ENCODE measurements at places on chromosomes 3 and 15.

DNA sequence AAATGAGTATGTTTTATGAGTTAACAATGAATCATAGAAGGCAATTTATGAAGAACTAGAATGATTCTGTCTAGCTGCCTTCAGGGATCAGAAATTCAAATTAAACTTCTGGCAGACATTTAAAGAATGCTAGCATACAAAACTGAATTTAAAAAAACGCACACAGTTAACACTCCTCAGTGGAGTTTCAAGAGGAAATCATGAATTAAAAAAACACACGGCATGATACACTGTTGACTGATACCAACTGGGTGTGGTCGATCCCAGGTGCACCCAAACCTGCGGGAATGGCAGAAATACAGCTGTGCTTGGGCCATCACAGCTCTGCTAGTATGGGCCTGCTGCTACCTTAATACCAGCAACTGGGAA is 526.0 kb downstream of the FOXP1 start:
- no peak for DNase-seq

- no peak for DNase-seq
Observed at GRCh38 chr15:56923174-56923591, 4.7 kb downstream of the TCF12 start.

GRCh38 chr15:89408372-89409183 is 74.0 kb upstream of the POLG start:
- DNase-seq: no peak

DNA sequence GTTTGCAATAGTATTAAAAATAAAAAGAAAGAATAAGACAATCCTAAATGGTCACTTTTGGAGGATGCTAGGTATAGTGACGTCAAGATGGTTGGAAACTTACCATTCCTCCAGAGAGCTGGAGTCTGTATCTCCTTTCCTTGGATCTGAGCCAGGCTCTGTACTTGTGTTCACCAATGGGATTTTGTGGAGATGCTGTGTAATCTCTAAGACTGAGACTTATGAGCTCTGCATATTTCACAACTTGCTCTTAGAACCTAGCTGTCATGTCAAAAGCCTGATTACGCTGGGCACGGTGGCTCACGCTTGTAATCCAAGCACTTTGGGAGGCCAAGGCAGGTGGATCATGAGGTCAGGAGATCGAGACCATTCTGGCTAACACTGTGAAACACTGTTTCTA is 126.8 kb upstream of the CLSTN2 start:
- DNase-seq: no peak

- DNase-seq: peak; percentile 44
Observed at GRCh38 chr3:197029511-197030167, at the start of gene MELTF. Gene MELTF (minus strand): TSS chr3:197029817. CDS start chr3:197029702, 115 bp downstream.

- DNase-seq: no peak
Observed at GRCh38 chr3:187855131-187855530, 109.9 kb upstream of the BCL6 start.

DNA sequence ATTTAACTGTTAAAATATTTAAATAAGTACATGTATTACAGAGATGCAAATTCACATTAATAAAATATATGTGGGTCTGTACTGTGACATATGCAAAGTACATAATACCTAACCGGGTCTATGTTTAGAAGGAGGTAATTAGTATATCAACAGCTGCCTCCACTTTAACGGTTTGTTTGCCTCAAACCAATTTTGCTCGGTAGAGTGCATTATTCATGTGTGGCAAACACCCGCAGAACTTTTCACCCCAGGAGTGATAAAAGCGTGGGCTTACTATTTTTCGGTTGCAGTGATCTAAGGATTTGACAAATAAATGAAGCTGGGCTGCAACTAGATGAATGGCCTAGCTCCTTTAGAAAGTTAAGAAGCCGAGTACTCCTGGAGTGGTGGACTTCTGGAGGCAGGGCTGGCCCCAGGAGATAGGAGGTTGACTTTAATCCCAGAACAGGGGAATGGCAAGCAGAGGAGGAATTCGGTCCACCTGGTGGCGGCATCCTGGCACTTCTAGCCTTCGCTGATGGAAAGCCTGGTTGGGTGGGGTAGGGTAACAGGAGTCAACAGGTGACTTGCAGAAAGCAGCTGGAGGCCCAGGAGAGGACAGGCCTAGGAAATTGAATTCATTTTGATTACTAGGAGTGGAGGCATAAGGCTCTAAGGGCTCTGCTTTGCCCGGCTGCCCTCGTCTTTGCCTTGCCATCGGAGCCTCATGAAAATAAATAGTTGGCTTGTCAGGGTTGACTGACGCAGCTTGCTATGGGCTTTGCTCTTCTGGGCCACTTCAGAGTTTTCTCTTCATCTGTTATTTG is 2.4 kb downstream of the SLCO3A1 start:
- DNase-seq: no peak

GRCh38 chr3:139982404-139982803 is 47.4 kb downstream of the CLSTN2 start:
- DNase-seq: no peak

- no peak for DNase-seq
Observed at GRCh38 chr3:44186111-44186672, 55.5 kb upstream of the TOPAZ1 start.

DNA sequence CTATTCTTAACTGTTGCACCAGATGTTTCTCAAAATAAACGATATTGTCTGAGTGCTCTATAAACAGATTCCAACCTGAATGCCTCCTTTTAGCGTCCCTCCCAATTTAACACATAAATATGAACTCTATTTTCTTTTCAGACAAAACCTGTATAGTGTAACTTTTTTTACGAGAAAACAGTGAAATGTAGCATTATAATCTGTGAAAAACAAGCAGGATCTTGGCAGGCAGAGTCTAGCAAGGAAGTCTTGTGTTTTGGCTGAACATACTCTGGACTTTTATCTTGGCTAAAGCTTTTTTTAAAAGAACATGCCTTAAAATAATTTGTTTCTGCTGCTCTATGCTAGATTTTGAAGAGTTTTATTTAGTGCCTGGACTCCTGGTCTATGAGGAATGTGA is 150.5 kb downstream of the ROBO2 start:
- DNase-seq: no peak

GRCh38 chr3:121821421-121822199 is 13.2 kb downstream of the IQCB1 start:
- no peak for DNase-seq

- no peak for DNase-seq
Observed at GRCh38 chr3:183328823-183329222, 75.8 kb downstream of the B3GNT5 start.

- DNase-seq: no peak
Observed at GRCh38 chr15:57411945-57412768, 35.9 kb downstream of the CGNL1 start.

DNA sequence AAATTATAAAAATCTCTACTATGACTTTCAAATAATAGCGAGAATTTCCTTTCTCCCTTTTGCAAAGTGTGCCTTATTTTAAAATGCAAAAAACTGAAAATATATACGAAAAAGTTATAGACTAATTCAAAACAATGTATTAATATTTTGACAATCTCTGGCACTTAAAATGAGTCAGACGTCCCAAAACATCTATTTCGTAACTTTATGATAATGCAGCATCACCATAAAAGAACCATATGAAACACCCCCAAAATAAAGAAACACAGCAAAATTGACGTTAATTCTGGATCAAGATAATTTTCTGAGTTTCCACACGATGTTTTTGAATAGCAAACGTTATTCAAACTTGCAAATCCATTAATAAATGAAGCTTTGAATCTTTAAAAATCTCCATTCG is 1.0 kb downstream of the COPS2 start:
- DNase-seq: no peak

DNA sequence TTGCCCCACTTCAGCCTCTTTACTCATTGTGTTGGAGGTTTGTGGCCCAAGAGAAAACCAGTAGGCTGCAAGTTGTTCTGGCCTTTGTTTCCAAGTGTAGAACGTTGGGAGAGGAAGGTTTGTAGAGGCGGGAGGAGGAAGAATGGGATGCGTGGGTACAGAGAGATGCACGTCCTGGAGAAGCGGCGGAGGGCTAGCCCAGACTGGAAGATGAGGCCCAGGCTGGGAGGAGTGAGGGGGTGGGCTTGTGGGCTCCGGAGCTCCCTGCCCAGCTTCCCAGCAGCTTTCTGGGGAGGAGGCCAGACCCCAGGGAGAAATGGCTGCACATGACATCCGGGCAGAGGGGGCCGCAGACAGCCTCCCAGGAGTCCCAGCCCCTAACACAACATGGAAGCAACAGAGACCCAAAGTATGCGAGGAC is 5.3 kb downstream of the PLA2G4F start:
- DNase-seq: no peak

DNA sequence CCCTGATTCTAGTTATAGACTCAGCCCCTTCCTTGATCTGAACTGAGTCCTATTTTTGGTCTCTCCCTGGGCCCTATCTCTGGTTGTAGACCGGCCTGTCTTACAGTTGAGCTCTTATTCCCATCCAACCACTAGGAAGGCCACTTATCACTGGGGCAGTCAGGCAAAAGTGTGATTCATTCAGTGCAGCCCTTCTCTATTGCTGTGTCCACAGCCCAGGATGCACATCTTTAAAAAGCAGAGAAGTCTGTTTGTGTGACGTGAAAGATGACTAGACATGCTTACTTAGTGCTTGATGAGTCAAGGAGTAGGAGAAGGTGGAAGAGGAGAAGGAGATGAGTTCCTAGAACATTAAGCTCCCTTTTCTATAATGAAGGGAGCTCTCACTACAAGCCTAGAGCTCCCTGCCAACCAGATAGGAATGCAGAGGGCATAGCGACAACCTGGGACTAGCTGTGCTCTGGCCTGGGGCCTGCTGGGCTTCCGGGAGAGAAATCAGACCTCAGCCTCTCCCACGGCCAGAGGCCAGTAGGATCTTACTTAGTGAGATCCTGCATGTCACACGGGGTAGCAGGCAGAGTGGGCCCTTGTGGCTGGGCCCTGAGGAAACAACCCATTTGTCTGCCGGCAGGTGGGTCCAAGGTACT is 25.7 kb downstream of the INSYN1 start:
- no peak for DNase-seq

DNA sequence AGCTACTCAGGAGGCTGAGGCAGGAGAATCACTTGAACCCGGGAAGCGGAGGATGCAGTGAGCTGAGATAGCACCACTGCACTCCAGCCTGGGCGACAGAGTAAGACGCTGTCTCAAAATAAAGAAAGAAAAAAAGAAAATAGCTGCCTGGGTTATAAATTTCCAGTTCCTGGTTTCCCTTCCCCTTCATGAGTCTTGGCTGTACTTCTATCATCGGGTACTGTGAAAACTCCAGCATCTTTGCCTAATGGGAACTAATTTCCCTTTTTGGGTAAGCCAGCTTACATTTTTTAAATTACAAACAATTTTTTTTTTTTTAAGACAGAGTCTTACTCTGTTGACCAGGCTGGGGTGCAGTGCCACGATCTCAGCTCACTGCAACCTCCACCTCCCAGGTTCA is 15.0 kb downstream of the DENND4A start:
- DNase-seq: no peak

DNA sequence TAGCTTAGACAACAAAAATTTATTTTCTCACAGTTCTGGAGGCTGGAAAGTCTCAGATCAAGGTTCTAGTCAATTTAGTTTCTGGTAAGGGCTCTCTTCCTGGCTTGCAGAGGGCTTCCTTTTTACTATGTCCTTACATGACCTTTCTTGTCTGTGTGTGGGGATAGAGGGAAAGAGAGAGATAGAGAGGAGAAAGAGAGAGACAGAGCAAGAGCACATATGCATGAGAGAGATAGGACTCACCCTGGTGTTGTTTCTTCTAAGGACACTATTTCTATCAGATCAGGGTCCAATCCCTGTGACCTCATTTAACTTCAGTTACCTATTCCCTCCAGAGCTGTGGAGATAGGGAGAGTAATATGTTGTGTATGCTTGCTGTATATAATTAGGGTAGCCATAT is 44.9 kb upstream of the TEX9 start:
- no peak for DNase-seq

DNA sequence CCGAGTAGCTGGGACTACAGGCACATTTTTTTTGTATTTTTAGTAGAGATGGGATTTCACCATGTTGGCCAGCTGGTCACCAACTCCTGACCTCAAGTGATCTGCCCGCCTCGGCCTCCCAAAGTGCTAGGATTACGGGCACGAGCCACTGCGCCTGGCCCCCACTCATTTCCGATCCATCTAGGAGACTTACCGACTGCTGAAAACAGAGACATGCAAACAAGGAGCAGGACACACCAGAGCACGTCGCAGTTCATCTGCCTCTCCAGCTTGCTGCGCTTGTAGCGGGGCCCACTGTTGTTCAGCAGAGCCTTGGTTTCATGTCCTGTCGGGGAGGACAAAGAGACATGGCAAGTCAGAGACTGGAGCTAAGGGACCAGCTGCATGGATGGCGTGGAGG is 137.4 kb downstream of the ATP10A start:
- DNase-seq: no peak

DNA sequence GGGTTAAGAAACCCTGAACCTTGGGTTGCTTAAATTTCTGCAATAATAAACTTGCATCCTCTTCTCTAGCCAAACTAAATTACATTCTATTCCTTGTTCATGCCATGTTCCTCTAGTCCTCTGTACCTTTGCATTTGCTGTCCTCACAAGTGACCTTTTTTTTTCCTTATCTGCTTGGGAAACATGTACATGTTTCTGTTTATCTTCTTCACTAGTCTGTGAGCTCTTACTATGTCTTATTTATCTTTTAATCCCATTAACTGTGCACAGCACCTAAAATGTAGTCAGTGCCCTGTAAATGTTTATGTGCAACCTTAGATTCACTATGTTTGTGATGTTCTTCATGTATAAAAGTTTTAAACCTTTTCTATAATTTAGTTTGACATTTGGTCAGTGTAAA is 61.9 kb downstream of the REC114 start:
- DNase-seq: no peak

- DNase-seq: no peak
Observed at GRCh38 chr15:92290359-92290992, 103.2 kb upstream of the ST8SIA2 start.

GRCh38 chr3:151838574-151839312 is 24.8 kb downstream of the AADAC start:
- DNase-seq: peak; percentile 5

DNA sequence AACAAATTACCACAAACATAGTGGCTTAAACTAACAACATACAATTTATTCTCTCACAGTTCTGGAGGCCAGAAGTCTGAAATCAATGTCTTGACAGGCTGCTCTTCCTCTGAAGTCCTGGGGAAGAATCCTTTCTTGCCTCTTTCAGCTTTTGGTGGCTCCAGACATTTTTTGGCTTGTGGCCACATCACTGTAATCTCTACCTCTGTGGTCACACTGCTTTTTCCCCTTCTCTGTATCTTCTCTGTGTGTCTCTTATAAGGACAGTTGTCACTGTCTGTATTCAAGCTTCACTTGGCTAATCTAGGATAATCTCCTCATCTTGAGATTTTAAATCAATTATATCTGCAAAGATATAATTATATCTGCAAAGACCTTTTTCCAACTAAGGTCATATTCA is 80.3 kb upstream of the ABHD2 start:
- no peak for DNase-seq

- DNase-seq: no peak
Observed at GRCh38 chr15:95901271-95901670, 429.2 kb upstream of the NR2F2 start.
